ENCODE measurements at places on chromosomes 7 and 10.

GRCh38 chr10:15379078-15379477, 8.0 kb upstream of the FAM171A1 start:
- no peak for DNase-seq

DNA sequence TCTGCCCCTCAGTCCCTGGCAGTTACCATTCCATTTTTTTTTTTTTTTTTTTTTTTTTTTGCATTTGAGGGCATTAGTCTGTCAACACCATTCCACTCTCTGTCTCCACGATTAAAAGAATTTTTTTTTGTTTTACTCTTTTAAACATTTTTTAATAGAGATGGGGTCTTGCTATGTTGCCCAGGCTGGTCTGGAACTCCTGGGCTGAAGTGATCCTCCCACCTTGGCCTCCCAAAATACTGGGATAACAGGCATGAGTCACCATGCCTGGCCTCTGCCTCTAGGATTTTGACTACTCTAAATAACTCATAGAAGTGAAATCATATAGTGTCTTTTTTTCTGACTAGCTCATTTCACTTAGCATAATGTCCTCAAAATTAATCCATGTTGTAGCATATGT, 16.5 kb upstream of the CLDN3 start:
- no peak for DNase-seq

DNA sequence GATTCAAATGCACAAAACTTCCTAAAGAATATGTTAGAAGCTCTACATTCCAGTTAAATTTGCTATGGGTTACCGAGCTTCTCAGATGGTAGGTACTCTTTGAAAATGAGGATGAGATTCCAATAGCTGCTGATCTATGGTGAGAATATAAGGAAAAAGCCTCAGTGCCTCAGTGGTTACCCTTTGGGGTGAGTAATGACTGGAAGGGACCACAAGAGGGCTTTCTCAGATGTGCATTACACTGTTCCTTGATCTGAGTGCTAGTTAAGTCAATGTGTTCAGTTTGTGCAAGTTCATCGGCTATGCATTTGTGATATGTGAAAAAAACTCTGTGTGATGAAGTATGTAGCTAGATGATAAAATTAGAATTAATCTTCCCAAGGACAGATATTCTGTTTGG, 3.5 kb downstream of the NRCAM start:
- no peak for DNase-seq

- no peak for DNase-seq
These were observed 5.7 kb downstream of the ARPC1B start for GRCh38 chr7:99380032-99380822.

- DNase-seq, result no peak
These were observed 121.6 kb downstream of the ALOX5 start for GRCh38 chr10:45495438-45496152.

GRCh38 chr10:18140149-18140956, at the start of gene CACNB2:
Gene CACNB2 (plus strand): TSS chr10:18140424.
- DNase-seq, result peak; percentile 49

DNA sequence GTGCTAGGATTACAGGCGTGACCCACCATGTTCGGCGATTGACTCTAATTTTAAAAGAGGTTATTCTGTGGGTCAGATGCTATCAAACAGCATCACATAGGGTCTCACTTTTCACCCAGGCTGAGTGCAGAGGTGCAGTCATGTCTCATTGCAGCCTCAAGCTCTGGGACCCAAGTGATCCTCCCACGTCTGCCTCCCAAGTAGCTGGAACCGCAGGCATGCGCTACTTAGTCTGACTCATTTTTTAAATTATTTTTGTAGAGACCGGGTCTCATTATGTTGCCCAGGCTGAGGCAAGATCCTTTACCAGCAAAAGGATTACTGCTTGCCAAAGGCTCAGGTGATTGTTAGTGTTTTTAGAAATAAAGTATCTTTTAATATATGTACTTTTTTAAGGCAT, 42.9 kb upstream of the STOX1 start:
- DNase-seq, result no peak

- no peak for DNase-seq
These were observed 176.6 kb upstream of the PRKCQ start for GRCh38 chr10:6756716-6757115.

- DNase-seq, result no peak
These were observed 22.6 kb upstream of the SIRT1 start for GRCh38 chr10:67861750-67862432.

- DNase-seq, result no peak
These were observed 8.5 kb downstream of the CLIP2 start for GRCh38 chr7:74297516-74298233.

DNA sequence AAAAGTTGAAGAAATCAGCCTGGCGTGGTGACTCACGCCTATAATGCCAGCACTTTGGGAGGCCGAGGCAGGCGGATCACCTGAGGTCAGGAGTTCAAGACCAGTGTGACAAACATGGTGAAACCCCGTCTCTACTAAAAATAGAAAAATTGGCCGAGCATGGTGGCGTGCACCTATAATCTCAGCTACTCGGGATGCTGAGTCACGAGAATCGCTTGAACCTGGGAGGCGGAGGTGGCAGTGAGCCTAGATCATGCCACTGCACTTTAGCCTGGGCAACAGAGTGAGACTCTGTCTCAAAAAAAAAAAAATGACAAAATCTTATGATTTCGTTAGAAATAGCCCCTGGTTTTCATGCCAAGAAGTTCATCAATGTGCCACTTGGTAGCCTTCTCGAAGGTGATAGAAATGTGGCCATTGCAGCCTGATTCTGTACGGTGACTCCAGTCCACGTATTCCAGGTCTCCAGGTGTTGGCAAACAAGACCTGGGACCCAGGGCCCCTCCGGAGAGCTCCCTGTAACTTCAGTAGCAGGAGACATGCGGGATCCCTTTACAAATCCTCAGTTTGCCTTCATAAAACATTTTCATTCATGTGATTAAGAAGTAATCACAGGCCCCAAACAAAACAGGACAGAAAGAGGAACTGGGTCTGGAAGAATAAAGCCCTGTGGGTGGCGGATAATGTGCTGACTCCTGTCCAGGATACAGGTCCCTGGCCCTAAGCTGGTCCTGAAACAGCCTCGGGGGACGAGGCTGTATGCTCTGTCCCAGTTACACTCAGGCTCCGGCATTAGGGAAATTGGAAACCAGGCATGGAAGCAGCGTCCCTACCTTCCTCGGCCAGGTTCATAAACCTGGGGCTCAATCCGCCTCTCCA, 207.3 kb upstream of the SH2B2 start:
- no peak for DNase-seq

- no peak for DNase-seq
These were observed 497.3 kb downstream of the SORCS3 start for GRCh38 chr10:105138358-105138757.

DNA sequence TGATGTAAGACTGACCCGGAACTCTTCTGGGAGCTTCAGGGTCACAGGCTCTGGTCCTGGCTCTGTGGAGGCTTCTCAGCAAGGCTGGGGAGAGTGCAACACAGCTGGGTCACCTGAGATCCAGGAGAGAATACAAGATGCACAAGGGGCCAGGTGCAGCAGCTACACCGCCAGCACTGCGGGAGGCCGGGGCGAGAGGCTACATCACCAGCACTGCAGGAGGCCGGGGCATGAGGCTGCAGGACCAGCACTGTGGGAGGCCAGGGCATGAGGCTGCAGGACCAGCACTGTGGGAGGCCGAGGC, 44.3 kb downstream of the PDGFA start:
- DNase-seq, result no peak

GRCh38 chr10:22589851-22590514, 124.4 kb downstream of the PIP4K2A start:
- no peak for DNase-seq

DNA sequence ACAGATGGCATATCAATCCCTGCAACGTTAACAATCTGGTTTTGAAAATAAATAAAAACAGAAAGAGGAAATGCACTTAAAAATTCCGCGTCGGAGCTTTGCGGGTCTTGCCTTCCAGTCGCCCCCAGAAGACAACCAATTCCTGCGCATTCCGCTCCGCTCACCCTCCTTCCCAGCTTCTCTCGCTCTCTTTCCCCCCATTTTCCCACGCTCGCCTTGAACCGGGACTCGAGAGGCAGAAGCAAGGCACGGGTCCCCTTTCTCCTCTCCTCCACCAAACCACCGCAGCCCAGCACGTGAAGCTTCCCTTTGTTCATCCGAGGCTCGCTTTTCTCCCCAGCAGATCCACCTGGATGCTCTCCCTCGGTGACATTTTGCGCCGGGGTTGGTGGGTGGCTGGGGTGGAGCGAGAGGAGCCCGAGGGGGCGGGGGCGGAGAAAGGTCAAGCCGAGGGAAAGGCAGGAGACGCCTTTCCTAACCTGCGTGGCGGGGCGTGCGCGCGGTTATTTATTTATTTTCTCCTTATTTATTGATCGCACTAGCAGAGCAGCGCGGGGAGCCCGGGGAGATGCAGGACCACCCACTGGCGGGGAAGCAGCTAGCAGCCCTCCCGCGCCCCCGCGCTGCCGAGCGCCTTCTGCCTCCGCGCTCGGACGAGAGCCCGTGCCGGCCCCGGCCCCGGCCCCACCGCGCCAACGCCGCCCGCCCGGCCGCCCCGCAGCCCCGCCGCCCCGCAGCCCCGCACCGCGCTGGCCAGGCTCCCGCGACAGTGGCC, at the start of gene KCND2:
TSS of gene KCND2 (plus strand) at position 475 of the 775 bp plus-strand sequence.
- peak; percentile 8 for DNase-seq

DNA sequence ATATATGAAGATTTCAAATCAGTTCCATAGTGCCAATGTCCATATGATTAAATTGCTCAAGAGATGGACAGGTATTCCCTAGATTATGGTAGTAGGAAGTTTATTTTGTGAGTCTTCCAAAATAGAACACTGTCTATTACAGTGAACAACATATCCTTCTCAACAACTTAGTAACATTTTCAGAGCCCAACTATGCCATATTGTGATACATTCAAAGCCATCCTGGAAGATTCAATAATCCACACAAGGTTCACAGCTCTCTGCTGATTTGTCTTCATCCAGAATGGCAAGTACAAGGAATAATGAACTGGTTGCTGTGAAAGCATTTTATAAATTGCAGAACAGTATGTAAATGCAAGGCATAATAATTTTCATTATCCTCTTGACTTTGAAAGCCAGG, 213.9 kb downstream of the CHRM2 start:
- no peak for DNase-seq

GRCh38 chr10:119734396-119735332, 8.8 kb downstream of the INPP5F start:
- DNase-seq, result no peak

DNA sequence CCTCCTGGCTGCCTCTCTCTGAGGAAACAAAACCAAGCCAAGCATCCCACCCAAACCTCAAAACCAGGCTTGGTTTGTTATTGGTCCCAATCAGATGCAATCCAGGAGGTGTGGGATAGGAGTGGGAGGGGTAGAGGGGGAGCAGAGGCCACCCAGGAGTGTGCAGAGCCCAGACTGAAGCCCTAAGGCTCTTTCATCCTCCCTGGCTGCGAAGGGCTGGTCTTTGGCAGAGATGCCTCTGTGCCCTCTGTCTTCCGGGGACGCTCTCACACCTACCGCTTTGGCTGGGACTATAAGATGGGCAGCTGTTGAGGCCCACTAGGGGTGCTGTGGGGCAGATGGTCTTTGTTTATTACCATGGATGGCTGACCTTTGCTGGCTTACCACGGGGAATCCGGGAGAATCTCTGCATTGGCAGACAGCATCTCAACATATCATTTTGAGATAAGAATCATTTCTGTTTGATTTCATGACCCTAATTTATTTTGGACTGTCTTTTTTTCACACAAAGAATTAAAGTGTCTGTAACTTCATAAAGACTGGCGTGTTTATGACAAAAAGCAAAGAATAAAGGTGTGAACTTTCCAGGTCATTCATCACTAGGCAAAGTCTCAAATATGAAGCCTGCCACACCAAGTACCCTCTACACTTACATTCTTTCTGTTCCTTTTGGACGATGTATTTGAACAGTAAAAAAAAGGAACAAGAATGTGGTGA, 6.5 kb upstream of the DENND2A start:
- peak; percentile 51 for DNase-seq

GRCh38 chr10:24873281-24873683, 79.1 kb downstream of the PRTFDC1 start:
- no peak for DNase-seq

DNA sequence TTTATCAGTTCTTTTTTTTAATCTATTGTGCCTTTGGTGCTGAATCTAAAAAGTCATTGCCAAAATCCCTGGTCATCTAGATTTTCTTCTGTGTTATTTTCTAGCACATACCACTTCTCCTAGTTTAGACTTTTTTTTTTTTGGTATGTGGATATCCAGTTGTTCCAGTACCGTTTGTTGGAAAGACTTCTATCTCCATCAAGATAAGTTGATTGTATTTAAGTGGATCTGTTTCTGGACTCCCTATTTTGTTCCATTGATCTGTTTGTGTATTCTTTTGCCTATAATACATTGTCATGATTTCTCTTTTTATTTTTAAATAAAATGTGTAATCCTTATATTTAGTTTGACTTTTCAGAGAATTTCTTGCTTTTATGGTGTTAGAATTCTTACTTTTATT, 35.5 kb downstream of the RSBN1L start:
- no peak for DNase-seq

DNA sequence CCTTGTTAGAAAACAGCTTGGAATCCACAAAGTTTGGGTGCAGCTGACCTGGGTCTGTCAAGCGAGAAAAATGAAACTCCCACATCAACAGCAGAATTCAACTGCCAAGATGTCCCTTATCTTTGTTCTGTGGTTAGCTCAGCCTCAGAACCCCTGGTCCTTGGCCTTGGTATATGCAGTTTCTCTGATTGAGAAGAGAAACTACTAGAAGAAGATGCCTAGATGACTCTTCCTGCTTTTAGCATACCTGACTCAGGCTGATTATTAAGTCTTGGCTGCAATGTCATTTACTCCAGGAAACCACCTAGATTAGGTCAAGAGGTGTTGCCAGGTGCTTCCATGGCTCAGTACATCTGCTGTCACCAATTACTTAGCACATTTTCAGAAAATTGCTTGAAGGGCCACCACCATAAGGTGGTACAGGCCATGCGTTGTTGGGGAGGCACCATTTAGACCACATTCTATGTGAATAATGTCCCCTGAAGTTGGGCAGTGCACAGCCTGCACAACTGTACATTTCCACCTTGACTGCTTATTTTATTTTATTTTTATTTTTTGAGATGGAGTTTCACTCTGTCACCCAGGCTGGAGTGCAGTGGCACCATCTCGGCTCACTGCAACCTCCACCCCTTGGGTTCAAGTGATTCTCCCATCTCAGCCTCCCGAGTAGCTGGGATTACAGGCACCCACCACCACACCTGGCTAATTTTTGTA, 59.4 kb upstream of the ZNF438 start:
- DNase-seq, result no peak

DNA sequence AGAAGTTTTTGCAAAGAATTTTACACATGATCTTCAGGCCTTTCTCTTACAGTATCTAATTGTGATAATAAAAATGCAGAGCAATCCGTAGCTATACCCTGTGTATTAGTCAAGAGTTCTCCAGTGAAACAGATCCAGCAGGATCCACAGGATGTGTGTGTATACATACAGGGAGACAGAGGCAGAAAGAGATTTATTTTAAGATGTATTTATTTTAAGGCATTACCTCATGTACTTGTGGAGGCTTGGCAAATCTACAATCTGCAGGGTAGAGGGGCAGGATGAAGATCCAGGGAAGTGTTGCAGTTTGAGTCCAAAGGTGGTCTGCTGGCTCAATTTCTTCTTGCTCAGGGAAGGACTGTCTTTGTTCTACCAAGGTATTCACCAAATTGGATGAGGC, 41.7 kb downstream of the ARHGAP12 start:
- DNase-seq, result no peak

All from NCI-H510A (cell line).